GM10248 (cell line): ENCODE measurements at places on chromosomes 6 and 20.

- DNase-seq: no peak
Measured at GRCh38 chr20:3681931-3682781, at the start of gene ADAM33. Gene ADAM33 (minus strand): TSS chr20:3682010. CDS start chr20:3682004, 6 bp downstream.

DNA sequence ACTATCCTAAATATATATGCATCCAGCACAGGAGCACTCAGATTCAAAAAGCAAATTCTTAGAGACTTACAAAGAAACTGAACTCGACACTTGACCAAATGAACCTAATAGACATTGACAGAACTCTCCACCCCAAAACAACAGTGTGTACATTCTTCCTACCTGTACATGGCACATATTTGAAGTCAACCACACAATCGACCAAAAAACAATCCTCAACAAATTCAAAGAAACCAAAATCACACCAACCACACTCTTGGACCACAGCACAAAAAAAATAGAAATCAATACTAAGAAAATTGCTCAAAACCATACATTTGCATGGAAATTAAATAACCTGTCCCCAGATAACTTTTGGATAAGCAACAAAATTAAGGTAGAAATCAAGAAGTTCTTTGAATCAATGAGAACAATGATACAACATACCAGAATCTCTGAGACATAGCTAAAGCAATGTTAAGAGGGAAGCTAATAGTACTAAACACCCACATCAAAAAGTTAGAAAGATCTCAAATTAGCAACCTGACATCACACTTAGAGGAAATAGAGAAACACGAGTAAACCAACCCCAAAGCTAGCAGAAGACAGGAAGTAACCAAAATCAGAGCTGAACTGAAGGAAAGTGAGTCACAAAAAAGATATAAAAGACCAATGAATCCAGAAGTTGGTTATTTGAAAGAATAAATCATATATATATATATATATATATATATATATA, 12.5 kb upstream of the TREM1 start:
- DNase-seq: no peak

DNA sequence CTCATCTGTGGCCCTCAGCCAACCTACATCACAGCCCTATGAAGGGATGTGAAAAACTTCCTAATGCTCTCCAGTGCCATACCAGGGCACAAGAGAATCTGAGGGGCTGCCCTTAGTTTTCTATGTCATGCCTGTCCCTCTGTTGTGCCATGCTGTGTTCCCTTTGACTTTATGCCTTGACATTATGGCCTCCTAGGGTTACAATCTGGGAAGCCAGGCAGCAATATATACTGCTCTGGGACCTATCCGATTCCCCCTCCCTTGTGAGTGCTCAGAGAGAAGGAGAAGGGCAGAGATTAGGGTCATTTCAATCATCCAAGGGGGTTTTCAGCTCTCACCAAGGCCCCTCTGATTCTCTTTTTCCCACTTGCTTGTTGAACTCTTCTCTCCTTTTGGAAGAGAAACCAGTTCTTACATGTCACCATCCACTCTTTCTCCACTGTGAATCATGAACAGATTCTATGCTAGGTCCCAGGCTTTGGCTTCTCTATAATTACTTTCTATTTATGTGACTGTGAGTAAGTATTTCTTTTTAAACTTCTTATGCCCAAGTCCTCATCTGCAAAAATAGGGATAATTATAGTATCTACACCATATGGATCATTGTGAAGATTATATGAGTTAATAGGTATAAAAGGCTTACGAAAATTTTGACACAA, 14.2 kb upstream of the FRK start:
- DNase-seq: no peak

- no peak for DNase-seq
Measured at GRCh38 chr6:36605143-36605542, 11.0 kb downstream of the SRSF3 start.

DNA sequence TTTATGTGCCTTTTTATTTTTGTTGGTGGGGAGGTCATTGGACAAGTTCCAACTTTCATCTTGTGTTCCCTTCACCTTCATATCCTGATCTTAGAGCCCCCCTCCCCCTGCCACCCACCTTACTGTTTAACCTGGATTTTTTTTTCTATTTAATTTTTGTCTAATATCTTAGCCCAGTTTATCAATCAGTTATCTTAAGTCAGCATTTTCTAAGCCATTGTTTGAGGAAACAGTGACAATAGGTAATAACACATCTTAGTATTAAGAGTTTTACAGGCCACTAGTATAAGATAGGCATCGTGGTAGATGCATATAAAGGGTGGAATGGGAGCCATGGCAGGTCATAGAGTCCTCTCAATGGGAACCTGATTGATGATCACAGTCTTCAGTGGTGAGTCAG, 2.4 kb downstream of the ABT1 start:
- no peak for DNase-seq

- DNase-seq: no peak
Measured at GRCh38 chr6:89736893-89737292, 82.7 kb downstream of the MDN1 start.

DNA sequence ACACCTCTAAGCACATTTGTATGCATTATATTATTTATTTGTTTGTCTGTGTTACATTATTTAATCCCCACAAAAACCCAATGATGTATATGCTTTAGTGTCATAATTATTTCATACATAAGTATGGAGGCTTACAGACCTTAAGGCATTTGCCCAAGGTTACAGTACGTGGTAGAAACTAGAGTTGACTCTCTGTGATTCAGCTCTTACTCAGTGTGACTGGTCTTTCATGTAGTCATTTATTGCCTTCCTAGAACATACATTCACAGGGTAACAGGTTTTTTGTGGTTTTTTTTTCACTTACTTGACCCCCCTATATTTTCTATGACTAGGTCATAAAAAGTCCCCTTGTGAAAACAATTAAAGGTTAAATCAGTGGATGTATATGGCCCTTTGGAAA, 566.8 kb downstream of the TFAP2A start:
- no peak for DNase-seq

GRCh38 chr6:55286824-55287223, 40.4 kb upstream of the GFRAL start:
- DNase-seq: no peak

GRCh38 chr6:125094563-125094962, 59.0 kb upstream of the TPD52L1 start:
- no peak for DNase-seq

GRCh38 chr6:37460805-37461204, 27.8 kb downstream of the CMTR1 start:
- no peak for DNase-seq

- no peak for DNase-seq
Measured at GRCh38 chr6:41074692-41075436, 2.1 kb downstream of the NFYA start.

DNA sequence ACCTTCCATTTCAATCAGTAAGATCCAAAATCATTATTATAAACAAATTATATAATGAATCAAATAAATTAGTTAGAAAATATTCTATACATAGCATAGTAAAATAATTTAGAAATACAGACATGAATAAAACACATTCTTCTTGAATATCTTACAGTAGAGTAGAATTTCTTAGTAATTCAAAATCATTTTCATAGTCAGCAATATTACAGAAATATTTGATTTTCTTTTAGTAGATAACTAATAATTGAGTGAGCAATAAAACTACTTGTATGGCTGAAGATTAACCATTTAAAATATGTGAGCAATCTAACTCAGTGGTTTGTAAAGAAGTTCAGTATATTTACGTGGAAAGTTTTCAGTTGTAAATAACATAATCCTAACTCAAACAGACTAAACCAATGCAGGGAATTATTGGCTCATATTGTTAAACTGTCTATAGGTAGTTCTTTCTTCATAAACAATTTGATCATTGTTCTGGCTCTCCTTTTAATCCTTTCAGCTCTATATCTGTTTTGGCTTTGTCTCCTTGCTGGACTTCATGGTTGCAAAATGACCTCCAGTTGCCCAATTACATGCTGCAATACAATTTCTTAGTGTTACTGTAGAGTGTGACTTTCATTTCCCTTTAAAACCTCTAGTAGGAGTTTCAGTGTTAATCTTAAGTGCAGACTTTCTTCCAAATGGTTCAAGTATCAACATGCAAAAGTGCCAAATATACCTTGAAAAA, 307.5 kb downstream of the EYS start:
- no peak for DNase-seq

GRCh38 chr6:74091136-74091793, 395.3 kb downstream of the CD109 start:
- peak; percentile 15 for DNase-seq

DNA sequence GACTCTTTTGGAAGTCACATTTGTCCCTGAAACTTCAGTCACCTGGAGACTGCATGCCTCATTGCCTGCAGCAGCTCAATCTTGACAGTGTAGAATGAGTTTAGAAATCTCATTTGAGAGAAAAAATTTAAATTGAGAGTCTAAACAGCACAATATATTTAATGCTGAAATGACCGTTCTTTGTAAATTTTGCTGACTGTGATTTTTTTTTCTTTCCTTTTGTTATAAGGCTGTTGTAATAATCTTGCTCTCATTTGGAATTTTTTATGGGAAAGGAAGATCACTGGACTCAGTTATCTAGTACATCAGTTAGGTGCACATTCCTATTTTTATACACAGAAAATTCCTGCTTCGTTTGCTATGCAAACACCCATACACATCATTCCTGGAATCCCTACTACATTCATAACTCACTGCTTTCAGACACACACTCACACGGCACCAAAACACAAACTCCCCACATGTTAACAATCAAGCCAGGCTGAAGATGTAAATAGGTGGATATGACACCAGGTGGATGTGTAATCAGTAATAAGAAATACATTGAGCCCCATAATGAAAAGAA, 43.8 kb downstream of the PTCHD4 start:
- no peak for DNase-seq

GRCh38 chr6:6236730-6237469, 83.6 kb downstream of the F13A1 start:
- no peak for DNase-seq

DNA sequence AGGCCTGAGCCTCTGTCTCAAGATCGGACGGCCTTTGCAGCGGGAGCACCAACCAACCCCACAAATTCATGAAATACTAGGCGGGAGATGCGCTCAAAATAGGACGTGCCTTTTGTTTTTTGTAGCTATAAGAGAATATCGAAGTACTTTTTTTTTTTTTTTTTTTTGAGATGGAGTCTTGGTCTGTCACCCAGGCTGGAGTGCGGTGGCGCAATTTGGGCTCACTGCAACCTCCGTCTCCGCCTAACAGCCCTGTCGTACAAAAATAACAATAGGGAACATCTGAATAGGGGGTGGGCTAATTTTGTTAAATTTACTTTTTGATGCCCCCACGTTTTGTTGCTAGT, 5.9 kb upstream of the TUBB2A start:
- no peak for DNase-seq

GRCh38 chr6:12343440-12344162, 53.4 kb downstream of the EDN1 start:
- DNase-seq: no peak

DNA sequence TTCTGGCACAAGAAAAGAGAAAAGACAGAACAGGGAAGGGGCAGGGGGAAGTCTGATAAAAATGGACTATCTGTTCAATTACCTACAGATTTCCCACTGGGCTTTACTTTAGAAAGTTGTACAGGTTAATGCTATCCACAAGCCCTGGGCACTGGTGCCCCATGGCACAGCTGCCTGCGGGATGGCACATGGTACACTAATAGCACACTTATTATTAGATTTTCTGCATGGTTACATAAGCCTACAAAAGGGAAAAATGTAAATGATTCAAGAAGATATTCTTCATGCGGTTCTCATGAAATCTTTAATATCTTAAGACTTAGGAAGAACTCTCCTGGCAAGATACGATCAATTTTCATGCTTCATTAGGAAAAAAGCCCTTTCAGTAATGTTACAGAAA, 137.5 kb downstream of the GMPR start:
- no peak for DNase-seq

- DNase-seq: no peak
Measured at GRCh38 chr6:55726144-55726543, 147.2 kb upstream of the HMGCLL1 start.

- no peak for DNase-seq
Measured at GRCh38 chr20:4480104-4480503, 241.6 kb upstream of the PRND start.

DNA sequence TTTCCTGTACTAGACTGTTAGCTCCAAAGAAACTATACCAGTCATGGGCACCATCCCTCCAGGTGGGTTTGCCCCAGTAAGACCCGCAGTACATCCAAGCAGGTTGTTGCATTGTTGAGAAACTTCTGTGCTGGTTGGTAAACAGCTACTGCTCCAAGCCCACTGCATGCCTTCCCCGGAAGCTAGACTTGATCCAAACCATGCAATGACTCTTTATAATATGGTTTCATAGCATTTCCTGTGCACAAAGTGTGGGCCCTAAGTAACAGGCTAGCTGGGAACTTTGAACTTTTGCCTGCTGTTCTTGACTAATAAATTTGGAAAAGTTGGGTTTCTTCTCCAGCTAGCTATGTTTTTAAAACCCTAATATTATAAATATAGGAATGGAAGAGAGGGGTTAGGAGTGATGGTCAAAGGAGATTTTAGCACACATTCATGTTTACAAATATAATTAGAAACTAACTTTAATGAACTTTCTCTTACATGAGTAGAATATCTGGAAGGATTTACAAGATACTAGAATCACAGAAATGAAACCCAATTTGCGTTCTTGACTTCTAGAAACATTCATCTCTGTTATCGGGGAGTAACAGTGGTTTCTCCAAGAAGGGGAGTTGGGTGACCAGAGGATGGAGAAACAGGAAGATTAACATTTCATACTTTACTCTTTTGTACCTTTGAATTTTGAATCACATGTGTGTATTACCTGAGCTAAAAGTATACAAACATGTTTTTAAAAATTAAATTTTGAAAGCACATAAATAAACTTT, 51.7 kb downstream of the GFOD1 start:
- no peak for DNase-seq

DNA sequence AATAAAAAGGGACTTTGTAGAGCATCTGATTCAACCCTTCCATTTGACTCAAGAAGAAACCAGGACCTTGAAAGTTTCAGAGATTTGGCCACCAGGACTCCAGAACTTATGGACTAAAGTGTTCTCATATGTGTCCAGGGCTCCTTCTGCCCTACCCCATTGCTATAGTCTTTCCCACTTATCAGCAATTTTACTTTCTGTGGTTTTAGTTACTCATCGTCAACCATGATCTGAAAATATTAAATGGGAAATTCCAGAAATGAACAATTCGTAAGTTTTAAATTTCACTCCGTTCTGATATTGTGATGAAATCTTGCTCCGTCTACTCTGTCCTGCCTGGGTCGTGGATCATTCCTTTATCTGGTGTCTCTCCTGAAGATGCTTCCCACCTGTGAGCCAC, 259.8 kb downstream of the PHACTR1 start:
- no peak for DNase-seq

- peak; percentile 83 for DNase-seq
Measured at GRCh38 chr6:136967876-136968752, 46.0 kb downstream of the SLC35D3 start.

DNA sequence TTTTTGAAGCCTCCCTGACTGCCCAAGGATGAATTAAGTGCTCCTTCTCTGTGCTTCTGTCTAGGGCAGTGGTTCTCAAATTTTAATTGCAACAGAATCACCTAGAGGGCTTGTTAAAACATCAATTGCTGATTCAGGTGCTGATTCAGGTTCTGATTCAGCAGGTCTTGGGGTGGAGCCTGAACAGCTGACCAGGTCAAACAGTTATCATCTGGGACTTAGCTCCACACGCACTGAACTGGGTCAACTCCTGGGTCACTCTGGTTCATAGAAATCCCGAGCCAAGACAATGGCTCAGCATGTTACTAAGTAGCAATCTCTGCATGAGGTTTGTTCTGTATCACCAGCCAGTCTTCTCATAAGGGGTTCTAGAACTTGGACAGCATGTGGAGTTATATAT, 192.3 kb downstream of the GJA1 start:
- no peak for DNase-seq
